ENCODE measurements at places on chromosomes 11 and 22. TPM values are rescaled to one million over a fixed set of nuclear protein-coding genes. Genes with fewer than 3 reads are reported as not detected.
A peak's percentile ranks its signal among the peaks of the same experiment; 100 is the strongest.

- DNase-seq = no peak
These were observed 72.1 kb downstream of the RNF169 start for GRCh38 chr11:74820763-74821162.

- peak; percentile 24 for DNase-seq
These were observed 31.6 kb upstream of the IZUMO1R start for GRCh38 chr11:94272738-94273313.

- no peak for DNase-seq
These were observed 88.1 kb downstream of the MED15 start for GRCh38 chr22:20595461-20595860.

GRCh38 chr11:78038697-78039313, 15.7 kb upstream of the KCTD14 start:
- DNase-seq = no peak

DNA sequence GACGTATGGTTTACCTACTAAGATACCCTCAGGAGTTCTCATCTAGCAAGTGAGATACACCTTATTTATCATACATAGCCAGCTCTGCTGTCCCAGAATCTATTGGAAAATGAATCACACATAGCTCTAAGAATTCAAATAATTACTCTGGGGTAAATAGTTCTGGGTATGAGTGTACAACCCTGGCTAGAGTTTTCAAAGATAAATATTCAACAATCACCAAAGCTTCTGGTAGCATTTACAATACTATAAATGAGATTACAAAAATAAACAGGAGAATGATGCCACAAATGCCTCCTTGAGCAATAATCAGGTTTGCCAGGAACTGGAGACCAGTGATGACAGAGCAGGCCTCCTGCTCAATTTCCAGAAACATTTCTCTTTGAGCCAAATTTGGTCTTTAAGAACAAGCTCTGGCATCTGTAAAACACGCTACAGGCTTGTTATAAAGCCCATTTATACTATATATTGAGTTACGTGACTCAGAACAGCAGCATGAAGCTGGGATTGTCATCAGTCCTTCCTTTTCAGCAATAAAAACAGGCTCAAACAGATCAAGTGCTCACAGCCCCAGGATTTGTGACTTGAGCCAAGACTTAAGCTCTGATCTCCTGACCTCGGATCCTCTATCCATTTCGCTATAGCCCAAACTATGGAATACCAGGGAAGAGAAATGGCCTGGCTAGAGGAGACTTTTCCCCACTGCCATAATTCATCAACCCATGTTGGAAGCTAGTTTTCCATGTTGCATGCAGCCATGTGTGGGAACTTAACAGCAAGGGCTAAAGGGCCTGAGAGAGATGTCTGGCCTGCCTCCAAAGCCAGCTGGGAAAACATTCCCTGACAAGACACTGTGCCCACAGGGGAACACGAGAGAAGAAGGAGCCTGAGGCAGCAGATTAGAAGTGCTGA, 19.7 kb downstream of the RAB30 start:
- no peak for DNase-seq

DNA sequence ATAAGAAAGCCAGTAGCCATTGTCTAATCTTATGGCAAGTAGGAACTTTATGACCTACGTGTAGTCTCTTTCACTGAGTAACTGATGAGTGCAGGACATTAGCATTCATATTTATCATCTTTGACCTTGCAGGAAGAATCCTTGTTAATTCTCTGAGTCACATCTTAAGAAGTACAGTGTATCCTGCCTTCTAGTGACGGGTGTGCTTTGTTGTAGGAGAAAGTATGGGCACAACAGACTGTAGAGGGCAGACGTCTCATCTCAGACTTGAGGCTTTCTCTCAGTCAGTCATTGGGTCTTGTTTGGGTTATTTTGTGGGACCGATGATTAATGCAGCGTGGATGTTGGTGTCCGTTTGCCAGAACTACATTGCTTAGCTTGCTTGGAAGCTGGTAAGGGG, 6.8 kb downstream of the RNF214 start:
- no peak for DNase-seq

Gene MRGPRX3
- polyA plus RNA-seq = not detected

Gene FGF4
- polyA plus RNA-seq = 0.05 TPM

Gene CNIH2
- polyA plus RNA-seq = 3.8 TPM
